ENCODE measurements at places on chromosomes 4 and X. TPM values are rescaled to one million over a fixed set of nuclear protein-coding genes. Genes with fewer than 3 reads are reported as not detected.

Gene PF4V1
- total RNA-seq, result not detected

Gene FSTL5
- not detected for total RNA-seq

Gene CT55
- not detected for total RNA-seq

Gene XAGE1A
- not detected for total RNA-seq

Gene COL25A1
- total RNA-seq, result 6.5 TPM

Gene ATP8A1
- total RNA-seq, result 274 TPM

Gene EPGN
- total RNA-seq, result not detected

Gene ADH1C
- 3.3 TPM for total RNA-seq

Gene SLC35A2
- total RNA-seq, result 36.4 TPM

Gene NEXMIF
- total RNA-seq, result 2.2 TPM

Gene ERAS
- not detected for total RNA-seq

Gene BEX4
- total RNA-seq, result 84.7 TPM

Gene IGFBP7
- 2,581 TPM for total RNA-seq

Gene TENM3
- total RNA-seq, result 41.8 TPM

Gene COL4A6
- total RNA-seq, result 0.27 TPM

Gene CHRDL1
- 140 TPM for total RNA-seq

Gene FDCSP
- not detected for total RNA-seq

Gene RS1
- not detected for total RNA-seq

Gene ADAMTS3
- 3.8 TPM for total RNA-seq

Gene NDNF
- total RNA-seq, result 3.5 TPM

Gene FAT1
- 73.1 TPM for total RNA-seq

Gene PRKG2
- 0.54 TPM for total RNA-seq

Gene ABLIM2
- 15.2 TPM for total RNA-seq

Gene UGT2B15
- total RNA-seq, result not detected

Gene SLC38A5
- 76.8 TPM for total RNA-seq

Gene GRPR
- not detected for total RNA-seq

Gene MID1
- 9.5 TPM for total RNA-seq

Gene AKAP14
- total RNA-seq, result not detected

Gene DCAF4L1
- 0.33 TPM for total RNA-seq

Gene IDUA
- 30.4 TPM for total RNA-seq

Gene ALAS2
- not detected for total RNA-seq

Gene FHL1
- total RNA-seq, result 223 TPM

Gene CMC4
- 26.7 TPM for total RNA-seq

Gene AMBN
- total RNA-seq, result not detected

Gene RHOH
- 1.6 TPM for total RNA-seq

Gene CT45A2
- total RNA-seq, result not detected

Gene MAGEC2
- not detected for total RNA-seq

Gene NXF2
- not detected for total RNA-seq

Gene TBL1X
- 42.9 TPM for total RNA-seq

Gene CFI
- 25.5 TPM for total RNA-seq

Gene SH3D19
- total RNA-seq, result 82.0 TPM

Gene UGT8
- 16.8 TPM for total RNA-seq

Gene ARSJ
- total RNA-seq, result 2.3 TPM

Gene HDX
- total RNA-seq, result 7.5 TPM

Gene HTT
- total RNA-seq, result 49.6 TPM

Gene GAGE12E
- total RNA-seq, result not detected

Gene SPANXN3
- total RNA-seq, result not detected

Gene DCUN1D4
- total RNA-seq, result 50.2 TPM

Gene ATOH1
- total RNA-seq, result not detected

Gene NDP
- not detected for total RNA-seq

Gene MAGEA9B
- total RNA-seq, result not detected

Gene QDPR
- total RNA-seq, result 5.1 TPM

Gene TMEM33
- total RNA-seq, result 54.8 TPM

Gene NMU
- not detected for total RNA-seq

Gene SPANXD
- total RNA-seq, result not detected

Gene RAB41
- not detected for total RNA-seq

Gene TBX22
- 24.3 TPM for total RNA-seq
